ENCODE measurements at places on chromosomes 5 and 9. TPM values are rescaled to one million over a fixed set of nuclear protein-coding genes. Genes with fewer than 3 reads are reported as not detected.

Gene FOXI1
- total RNA-seq: 3.8 TPM

Gene TMEM174
- 6.8 TPM for total RNA-seq

Gene TAS2R1
- not detected for total RNA-seq

Gene PIP5KL1
- total RNA-seq: 2.3 TPM

Gene OTULINL
- total RNA-seq: 9.8 TPM

Gene TLE1
- 90.2 TPM for total RNA-seq
